ENCODE measurements at places on chromosomes 6 and 20.
A peak's percentile ranks its signal among the peaks of the same experiment; 100 is the strongest.

DNA sequence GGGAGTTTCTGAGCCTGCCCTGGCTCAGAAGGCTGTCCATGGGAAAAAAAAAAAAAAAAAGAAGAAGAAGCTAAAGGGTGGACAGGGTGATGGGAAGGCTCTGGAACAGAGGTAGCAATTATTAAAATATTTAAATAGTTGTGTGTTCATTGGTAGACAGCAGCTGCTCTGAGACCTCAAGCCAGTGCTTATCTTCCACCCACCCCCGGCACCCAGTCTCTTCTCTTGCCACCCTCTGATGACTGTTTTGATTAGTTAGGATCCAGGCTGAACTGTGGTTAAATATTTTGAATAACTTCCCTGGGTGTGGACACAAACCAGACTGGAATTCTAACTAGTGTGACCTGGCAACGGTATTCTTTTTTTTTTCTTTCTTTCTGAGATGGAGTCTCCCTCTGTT lies 16.9 kb upstream of the SRSF3 start:
- DNase-seq = no peak

DNA sequence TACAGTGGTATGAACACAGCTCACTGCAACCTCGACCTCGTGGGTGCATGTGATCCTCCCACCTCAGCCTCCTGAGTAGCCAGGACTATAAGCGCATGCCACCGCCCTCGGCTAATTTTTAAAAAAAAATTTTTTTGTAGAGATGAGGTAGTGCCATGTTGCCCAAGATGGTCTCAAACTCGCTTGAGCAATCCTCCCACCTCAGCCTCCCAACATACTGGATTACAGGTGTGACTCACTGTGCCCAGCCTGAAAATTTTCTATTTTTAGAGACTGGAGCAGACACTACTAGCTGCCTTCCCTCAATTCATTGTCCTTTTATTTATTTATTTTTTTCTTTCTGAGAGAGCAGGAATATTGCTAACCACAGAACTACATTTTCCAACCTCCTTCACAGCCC lies 20.3 kb upstream of the GTF3C6 start:
- no peak for DNase-seq

GRCh38 chr20:38579219-38579910 lies 1.6 kb upstream of the ADIG start:
- no peak for DNase-seq

DNA sequence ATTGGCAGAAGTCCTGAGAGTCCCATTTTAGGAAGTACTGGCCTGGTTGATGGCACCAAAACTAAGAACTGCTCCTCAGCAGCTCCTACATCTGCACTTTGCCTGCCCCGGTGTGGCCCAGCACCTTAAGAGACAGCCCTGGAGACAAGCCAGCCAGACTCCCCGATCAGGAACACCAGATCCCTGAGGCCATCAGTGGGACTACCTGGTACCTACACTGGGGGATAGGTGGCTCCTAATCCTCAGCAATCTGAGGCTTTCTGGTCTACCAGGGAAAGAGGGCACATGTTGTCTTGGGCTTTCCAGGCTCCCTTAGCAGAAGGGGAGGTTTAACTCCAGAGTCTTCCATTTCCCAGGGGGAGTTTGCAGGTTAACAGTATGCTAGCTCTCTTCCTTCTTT lies at the start of gene WFDC6:
WFDC6 (minus strand) TSS at position 101 of the 400 bp plus-strand sequence; CDS start at position 26, 75 bp downstream.
- DNase-seq = no peak

- no peak for DNase-seq
Measured at GRCh38 chr6:111888928-111889695, 15.9 kb upstream of the FYN start.

GRCh38 chr20:3228750-3229032 lies 10.3 kb downstream of the SLC4A11 start:
- no peak for DNase-seq

GRCh38 chr20:63060057-63060991 lies 53.6 kb upstream of the BHLHE23 start:
- DNase-seq = no peak

DNA sequence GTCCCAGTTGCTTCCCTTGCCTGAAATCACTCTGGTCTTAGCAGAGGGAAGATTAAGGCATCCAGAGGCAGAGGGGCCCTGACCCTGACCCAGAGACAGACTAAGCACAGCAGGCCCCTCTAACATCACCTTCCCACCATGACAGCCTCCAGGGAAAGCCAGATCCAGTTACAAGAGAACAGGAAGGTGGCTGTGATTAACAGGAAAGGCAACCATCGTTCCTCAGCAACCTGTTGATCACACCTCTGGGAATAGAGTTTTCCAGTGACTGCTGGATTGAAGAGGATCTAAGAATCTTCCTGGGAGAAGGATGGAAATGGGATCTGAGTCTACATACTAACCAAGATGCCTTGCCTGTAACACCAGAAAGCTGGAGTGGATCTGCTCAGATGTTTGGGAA lies 5.2 kb upstream of the TREM1 start:
- no peak for DNase-seq

DNA sequence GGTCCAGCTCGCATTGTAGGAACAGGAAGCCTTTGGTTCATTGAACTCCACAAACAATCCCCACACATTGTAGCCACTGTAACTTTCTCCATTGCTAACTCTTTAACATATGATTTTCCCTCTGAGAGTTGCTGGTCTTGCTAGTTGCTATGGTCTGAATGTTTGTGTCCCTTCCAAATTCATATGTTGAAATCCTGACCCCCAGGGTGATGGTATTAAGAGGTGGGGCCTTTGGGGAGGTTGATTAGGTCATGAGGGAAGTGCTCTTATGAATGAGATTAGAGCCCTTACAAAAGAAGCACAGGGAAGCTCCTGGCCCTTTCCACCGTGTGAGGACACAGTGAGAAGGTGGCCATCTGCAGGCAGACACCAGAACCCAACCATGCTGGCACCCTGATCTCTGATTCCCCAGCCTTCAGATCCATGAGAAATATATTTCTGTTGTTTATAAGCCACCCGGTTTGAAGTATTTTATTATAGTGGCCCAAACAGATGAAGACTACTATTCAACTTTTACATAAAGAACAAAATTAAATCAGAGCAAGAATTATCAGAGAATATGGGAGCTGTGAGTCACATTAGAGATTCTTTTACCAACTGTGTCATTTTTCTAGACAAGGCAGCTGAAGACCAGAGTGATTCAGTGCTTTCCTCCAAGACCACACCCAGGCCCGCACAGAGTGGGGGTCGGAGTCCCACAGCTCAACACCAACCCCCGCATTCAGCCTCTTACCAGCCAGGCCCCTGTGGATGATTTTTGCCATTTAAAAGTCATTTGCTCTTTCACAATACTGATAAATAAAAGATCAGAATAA lies 143.0 kb downstream of the SAMD5 start:
- DNase-seq = no peak

GRCh38 chr20:62923669-62924441 lies 2.5 kb downstream of the DIDO1 start:
- no peak for DNase-seq

- no peak for DNase-seq
Measured at GRCh38 chr6:121657972-121658371, 222.5 kb downstream of the GJA1 start.

DNA sequence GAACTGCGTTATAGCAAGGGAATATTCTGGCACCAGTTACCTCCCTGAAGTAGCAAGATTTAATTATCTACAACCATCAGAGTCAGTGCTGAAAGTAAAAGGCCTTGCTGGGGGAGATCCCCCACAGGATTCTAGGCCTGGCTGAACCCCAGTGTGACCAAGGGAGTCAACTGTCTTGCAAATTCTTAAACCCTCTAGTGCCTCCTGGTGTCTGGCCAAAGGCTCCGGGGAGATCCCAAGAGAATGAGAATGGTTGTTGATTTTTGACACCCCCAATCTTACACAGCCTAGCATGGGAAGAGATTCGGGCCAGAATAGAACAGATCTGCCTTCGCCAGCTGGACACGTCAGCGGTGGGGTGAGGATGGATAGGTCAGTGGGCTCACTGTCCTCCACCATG lies 179.4 kb downstream of the ERMARD start:
- no peak for DNase-seq

GRCh38 chr20:23668477-23668951 lies 20.3 kb downstream of the CST4 start:
- DNase-seq = peak; percentile 68

DNA sequence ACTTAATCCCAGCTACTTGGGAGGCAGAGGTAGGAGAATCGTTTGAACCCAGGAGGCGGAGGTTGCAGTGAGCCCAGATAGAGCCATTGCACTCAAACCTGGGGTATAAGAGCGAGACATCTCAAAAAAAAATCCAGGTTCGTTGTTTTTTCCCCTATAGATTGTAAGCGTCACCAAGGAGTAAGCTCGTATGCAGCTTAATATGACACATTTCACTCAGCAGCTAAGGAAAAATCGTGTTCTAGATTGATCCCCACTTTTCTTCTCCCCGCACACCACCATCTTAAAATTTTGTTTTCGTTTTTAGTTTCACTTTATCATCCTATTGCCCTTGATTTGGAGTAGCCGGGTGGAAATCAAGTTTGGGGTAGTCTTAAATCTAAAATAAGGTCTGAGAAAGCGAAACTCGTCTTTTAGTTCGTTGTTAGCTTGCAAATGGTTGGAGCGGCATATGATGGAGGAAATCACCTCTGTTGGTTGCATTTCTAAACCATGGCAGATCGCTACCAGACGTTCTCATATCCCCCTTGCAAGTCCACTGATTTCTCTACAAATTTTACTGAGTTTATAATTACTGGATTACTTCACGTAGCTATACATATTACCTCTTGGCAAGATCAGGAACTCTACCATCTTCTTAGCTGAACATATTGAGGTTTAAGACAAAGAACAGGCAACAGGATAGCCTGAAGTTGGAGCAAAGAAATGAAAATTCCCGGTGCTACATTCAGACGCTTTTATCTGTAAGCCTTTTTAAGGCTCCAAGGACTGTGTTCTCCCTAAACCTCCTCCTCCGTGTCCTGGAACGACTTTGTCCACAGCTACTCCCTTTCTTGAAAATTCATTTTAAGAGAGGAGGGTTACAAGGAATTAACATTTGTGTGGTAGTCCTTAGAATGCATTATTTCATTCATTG lies 91.1 kb upstream of the BTN3A2 start:
- DNase-seq = peak; percentile 62

DNA sequence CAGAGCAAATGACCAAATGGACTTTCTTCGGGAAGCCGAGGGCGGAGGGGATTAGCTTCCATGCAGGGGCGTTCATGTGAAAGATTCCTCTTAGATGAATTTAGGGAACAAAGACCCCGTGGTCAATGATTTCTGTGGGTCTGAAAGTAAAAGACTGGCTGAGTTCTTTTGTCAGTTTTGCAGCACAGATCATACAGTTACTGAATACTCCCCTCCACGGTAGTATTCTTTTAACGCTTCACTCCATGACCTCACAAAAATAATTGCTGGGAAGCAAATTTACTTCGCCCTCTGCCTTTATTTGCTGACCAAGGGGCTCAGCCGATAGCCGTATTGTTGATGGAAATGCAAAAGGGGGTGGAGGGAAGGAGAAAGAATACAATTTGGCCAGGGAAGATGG lies 86.0 kb upstream of the SALL4 start:
- DNase-seq = no peak

GRCh38 chr6:159968295-159969203 lies at the start of gene IGF2R:
IGF2R (plus strand) TSS chr6:159969082; CDS start chr6:159969247, 165 bp downstream.
- DNase-seq = peak; percentile 95

- DNase-seq = peak; percentile 16
Measured at GRCh38 chr6:98833307-98834059, 891 bp upstream of the POU3F2 start.

DNA sequence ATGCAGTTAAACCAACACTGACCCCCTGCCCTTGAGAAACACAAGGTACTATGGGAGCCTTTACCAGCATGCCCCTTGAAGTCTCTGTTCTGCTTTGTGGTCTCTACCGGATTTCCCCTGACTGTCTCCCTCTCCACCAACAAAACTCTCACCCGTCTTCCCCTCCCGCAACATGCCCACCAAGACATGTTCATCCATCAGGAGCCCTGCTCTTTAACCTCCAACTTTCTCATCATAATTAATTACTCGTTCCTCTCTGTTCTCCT lies 1.1 kb downstream of the ZNF165 start:
- DNase-seq = peak; percentile 5

GRCh38 chr6:26319405-26320128 lies 45.4 kb upstream of the BTN3A2 start:
- DNase-seq = no peak

- DNase-seq = no peak
Measured at GRCh38 chr6:22699151-22699550, 129.8 kb downstream of the HDGFL1 start.

DNA sequence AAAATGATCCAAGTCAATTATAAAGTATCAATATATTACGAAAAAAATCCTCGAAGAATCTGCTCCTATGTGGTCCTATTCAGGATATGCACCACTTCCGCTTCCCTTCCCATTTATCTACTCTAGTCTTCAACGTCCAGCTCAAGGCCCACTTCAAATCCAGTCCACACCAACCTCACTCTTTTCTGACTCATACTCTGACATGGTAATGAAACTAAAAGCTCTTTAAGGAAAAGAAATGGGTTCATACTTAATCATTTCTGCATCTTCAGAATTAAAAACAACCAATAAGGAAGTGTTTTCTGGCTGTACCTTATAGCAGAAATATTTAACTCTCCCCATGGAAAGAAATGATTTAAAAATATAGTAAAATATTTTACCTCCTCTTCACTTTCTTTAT lies 15.1 kb downstream of the DEK start:
- no peak for DNase-seq

GRCh38 chr6:86934365-86934764 lies 3.0 kb upstream of the HTR1E start:
- DNase-seq = no peak

GRCh38 chr20:46740214-46740609 lies 30.8 kb downstream of the SLC2A10 start:
- DNase-seq = no peak

GRCh38 chr6:101231606-101232235 lies 161.8 kb upstream of the GRIK2 start:
- DNase-seq = no peak

DNA sequence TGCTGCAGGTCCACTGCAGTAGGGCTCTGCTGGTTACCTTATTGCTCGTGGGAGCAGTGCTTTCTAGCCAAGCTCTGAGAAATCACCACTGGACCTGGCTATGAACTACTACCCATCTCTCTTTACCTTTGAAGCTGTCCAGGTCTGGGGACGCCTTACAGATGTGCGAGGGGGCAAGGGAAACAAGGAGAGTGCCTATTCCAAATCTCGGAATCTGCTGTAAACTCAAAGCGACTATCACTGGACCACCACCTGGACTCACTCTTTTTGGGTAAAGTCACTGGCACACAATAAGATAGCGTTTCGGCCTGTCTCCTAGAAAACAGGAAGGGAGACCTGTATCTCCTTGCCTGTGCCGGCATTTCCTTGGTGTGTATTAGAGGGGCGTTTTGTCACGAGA lies 5.3 kb downstream of the NRN1 start:
- DNase-seq = no peak
